ENCODE measurements at places on chromosomes 3 and 15.

DNA sequence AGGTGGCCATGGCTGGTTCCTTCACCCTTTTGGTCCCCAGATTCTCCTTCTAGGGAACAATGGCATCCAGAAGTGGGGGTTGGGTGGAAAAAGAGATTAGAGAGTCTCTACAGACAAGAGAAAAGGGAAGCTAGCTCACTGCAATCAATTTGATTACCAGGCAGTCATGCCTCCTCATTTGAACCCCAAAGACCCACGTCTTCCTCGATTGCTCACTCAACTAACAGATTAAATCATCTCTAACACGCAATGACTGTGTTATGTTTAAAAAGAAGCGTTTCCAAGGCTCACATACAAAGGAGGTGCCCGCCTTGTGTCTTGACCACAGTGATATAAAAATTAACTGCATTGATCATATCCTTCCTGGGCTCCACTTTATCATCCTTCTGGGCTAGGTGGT lies 57.6 kb downstream of the BHLHE40 start:
- DNase-seq, result no peak

DNA sequence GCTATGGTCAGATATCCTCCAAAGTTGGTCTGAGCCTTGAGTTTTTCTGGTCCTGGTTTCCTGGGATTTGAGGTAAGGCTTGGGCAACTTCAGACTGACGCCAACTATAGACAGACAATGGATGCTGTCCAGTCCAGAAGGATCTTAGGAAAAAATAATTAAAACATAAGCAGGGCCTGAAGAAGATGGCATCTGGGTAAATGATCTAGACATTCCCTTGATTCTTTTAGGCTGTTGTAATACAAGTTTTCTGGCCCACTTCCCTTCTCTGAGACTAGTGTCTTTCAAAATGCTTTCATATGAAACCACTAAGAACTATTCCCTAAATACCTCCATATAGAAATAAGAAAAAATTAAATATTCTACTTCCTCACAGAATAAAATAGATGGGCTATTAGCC lies 47.7 kb upstream of the PLXND1 start:
- no peak for DNase-seq

- DNase-seq, result no peak
Measured at GRCh38 chr15:57171426-57171825, 204.9 kb upstream of the CGNL1 start.

DNA sequence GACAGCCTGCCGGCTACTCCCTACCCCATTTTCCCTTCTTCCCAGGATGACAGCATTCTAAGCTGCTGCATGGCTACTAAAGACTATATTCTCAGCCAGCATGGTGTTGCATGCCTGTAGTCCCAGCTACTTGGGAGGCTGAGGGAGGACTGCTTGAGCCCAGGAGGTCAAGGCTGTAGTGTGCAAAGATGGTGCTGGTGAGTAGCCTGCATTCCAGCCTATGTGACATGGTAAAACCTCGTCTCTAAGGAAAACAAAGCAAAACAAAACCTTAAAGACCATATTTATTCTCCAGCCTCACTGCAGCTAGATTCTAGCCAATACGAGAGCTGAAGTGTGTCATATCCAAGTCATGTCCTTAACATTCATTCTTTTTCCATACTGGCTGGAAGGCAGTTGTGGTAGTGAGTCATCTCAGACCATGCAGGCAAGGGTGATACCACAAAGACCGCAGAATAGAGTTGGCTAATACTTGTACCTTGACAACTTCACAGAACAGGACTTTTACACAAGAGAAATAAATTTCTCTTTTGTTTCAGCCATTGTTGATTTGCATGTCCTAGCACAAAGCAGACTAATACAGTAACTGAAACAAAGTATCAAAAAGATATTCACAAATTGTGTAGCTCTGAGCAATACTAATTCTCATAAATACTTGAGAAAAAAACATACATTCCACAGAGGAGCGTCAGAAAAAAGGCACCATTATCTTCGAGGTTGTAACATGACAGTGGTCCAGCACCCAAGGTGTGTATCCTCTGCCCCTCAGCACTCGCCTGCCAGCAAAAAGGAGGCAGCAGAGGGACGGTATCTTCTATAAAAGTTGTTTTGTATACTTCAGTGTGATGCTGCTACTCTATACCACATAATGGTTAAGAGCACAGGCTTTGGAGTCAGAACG lies 14.8 kb downstream of the PBRM1 start:
- DNase-seq, result no peak

DNA sequence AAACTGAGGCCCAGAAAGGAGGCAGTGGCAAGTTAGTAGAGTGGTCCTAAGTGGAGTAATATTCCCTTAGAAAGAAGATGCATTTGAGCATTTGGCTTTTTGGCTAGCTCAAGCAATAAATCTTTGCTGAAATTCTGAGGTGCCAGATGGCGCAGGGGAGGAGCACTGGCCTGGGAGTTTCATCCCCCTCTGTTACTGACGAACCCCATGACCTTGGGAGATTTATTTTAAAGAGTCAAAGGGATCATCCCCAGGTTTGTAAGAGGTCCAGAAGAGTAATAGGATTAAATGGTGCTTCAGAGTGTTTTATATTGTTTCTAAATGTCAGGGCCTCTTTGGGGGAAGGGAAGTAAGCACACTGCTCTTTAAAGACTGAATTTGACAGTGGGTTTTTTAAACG lies 85.1 kb upstream of the PIAS1 start:
- DNase-seq, result no peak

GRCh38 chr3:60177726-60178125 lies 1073.5 kb downstream of the FHIT start:
- no peak for DNase-seq

DNA sequence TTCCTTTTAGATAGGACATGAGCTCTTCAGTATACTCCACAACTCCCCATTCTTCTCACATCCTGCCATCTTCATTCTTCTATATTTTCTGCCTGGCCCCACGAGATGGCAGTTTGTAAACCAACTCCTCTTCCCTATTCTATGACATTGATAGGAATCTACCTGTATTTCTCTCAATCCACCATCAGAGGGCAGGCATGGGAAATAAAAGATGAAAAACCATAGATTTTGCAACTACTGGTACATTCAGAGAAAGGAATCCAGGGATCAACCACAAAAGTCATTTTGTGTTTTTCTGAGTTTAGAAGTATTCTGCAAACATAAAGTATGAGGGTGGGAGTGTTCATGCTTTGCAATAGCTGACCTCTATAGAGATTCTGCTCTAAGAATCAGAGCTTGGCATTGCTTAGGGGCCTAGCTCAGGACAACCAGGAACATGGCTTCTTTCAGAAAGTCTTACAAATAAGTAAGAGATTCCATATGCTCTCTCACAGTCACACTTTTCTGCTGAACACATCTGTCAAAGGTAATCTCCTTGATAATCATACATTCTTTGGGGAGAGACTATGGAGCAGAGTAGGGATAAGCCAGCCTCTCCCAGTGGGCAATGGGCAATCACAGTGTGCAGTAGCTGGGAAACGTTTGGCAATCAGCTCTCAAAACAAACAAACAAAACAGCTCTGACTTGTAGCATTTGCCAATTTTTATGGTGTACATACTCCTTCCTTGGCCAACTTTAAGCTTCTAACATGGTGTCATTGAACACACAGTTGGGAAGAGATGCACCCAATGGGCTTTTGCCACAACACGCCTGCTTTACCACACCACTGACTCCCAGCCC lies 43.1 kb upstream of the SLC25A36 start:
- DNase-seq, result no peak

GRCh38 chr3:58119186-58119585 lies 91.6 kb downstream of the DNASE1L3 start:
- no peak for DNase-seq

DNA sequence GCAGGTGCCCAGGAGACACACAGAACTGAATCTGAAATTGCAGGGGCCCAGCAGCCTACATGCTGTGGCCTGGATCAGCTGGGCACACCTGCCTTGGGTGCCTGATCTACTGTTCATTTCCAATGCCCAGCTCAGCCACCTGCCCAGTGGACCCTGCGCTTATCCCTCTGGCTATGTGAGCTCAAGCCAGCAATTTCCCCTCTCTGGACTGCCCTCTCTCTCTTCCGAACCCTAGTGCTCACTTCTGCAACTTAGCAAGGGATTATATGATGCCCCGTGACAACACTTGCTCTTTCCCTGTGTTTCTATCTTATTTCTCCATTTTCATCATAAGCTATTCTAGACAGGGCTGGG lies 276.0 kb downstream of the UACA start:
- DNase-seq, result no peak

GRCh38 chr3:41881233-41881821 lies 80.6 kb downstream of the ULK4 start:
- DNase-seq, result no peak

GRCh38 chr15:83866692-83867091 lies 212.8 kb downstream of the ADAMTSL3 start:
- no peak for DNase-seq

DNA sequence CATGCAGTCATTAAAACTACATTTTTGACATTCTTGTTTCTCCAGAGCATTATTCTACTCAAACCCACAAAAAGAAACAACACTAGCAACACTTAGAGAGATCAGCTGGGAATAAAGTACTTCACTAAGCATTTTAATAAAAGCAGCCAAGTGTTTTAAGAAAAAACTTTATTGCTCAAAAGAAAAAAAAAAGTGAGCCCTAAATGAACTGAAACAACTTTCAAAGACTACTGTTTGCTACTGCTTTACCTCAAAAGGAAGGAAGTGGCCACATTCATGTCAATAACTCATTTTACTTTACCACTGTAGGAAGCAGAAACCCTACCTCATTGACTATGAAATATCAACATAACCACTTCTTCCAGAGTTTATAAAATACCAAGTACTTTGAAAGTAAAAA lies 91.3 kb downstream of the UACA start:
- no peak for DNase-seq

- DNase-seq, result no peak
Measured at GRCh38 chr15:40290918-40291574, 8.2 kb upstream of the ANKRD63 start.

DNA sequence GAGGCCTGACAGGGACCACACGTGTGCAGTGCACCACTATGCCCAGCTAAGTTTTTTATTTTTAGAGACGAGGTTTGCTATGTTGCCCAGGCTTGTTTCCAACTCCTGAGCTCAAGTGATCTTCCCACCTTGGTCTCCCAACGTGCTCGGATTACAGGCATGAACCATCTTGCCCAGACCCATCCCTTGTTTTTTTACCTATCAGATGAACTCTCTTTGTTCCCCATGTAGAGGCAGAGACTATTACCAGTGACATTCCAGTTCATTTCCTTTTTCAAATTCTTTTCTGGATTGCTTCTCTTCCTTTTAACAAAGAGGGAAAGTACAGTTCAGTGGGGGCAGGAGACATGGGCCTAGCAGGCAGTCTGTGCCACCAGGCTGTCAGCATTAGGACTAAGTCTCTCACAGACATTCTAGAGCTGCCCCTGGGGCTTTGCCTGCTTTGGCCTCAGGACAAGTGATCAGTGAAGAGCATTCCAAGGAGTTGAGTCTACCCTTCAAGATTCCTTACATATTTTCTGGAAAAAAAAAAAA lies 103.5 kb upstream of the SLC7A14 start:
- DNase-seq, result no peak

- DNase-seq, result no peak
Measured at GRCh38 chr15:49372366-49372765, 50.7 kb upstream of the FGF7 start.

GRCh38 chr15:50150349-50150748 lies 31.3 kb upstream of the ATP8B4 start:
- DNase-seq, result no peak

DNA sequence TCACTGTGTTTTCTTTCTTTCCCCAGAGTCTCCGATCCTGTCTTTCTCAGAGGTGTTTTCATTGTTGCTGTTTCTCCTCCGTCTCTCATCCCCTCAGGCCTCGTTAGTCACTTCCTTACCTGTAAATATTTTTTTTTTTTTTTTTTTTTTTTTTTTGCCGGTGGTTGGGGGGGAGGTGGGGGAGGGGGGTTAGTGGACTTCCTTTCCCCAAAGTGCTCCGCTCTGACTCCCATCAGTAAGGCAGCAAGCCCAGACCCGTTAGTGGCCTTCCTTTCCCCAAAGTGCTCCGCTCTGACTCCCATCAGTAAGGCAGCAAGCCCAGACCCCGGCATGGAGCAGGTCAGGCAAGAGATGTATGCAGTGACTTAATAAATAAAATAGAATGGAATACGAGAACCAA lies 97.1 kb upstream of the TNFAIP8L3 start:
- DNase-seq, result no peak

GRCh38 chr3:171967932-171968678 lies 71.3 kb upstream of the FNDC3B start:
- no peak for DNase-seq

DNA sequence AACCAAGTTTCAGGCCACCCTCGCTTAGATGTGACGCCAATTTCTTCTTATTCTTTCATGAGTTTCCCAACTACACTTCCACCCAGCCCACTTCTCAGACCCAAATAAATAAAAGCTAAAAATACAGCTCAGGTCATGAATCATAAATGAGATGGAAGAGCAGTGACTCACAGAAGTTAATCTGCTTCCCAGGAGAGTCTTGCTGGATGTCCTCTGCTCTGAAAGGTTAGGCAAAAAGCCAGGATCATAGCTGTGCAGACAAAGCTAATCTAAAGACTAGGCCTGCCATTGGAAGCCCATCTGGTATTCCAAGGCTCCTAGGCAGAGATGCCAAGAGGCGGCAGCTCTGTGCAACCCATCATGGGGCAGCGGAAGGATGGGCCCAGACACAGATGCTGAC lies 24.1 kb downstream of the SHC4 start:
- DNase-seq, result no peak

DNA sequence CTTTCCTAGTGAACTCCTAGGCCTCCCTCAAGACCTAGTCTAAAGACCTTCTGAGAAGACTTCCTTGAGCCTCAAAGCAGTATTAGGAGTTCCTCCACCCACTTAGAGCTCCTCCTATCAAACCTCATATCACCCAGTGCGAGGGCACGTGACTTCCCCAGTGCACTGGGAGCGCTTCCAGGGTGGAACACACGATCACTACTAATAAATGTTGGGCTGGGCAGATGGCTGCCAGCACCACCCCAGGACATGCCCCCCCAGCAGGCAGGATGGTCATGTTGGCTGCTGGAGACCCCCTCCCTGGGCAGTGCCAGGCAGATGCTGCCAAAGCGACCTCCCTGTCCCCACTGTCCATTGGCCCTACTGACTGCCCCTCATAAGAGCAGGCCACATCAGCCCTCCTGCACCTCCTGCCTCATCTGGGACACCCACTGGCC lies 8.5 kb upstream of the PLXND1 start:
- DNase-seq, result no peak

DNA sequence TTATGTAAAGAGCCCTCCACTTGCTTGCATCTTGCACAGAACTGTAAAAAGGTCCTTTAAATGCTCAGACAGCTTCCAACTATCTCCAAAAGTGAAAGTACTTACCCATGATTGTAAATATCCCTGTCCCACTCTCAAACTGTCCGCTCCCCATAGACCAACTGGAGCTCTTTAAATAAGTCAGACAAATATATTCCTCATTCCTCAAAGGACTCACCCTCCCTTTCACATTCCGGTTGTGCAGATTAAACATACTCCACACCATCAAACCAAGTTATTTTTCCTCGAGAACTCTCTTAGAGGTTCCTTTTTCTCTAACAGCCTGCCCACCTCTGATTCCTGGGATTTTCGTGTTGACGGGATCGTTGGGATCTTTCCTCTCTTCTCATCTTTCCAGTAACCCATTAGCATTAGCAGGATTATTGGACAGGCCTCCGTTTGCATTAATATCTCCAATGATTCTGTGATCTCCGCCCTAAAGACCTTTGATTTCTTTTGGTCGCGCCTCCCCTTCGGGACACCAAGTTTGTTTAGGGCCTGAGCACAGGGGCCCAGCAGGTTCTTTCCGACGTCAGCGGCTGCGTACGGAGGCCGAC lies 763 bp downstream of the GOLGB1 start:
- DNase-seq, result no peak

GRCh38 chr3:22940285-22940684 lies 262.8 kb upstream of the UBE2E2 start:
- no peak for DNase-seq
